ENCODE measurements at places on chromosomes 16 and 17.
A peak's percentile ranks its signal among the peaks of the same experiment; 100 is the strongest.

GRCh38 chr17:76734080-76734840, 2.9 kb downstream of the SRSF2 start:
- no peak for DNase-seq

DNA sequence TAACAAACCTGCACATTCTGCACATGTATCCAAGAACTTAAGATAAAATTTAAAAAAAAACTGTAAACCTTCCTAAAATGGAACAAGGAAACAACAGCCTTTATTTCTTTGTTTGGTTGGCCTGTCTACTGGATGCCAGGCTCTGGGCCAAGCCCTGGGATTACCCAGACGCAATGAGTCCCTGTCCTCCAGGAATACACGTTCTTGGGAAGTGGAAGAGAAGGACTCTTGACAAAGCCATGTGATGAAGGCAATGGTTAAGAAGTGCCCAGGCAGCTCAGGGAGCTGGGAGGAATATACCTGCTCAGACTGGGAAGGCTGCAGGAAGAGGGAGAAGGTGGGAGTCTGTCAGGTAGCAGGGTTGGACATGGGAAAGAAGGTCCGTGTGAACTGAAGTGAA, 115.4 kb downstream of the AXIN2 start:
- DNase-seq: no peak

GRCh38 chr17:1222321-1222720, 42.5 kb upstream of the ABR start:
- DNase-seq: no peak

DNA sequence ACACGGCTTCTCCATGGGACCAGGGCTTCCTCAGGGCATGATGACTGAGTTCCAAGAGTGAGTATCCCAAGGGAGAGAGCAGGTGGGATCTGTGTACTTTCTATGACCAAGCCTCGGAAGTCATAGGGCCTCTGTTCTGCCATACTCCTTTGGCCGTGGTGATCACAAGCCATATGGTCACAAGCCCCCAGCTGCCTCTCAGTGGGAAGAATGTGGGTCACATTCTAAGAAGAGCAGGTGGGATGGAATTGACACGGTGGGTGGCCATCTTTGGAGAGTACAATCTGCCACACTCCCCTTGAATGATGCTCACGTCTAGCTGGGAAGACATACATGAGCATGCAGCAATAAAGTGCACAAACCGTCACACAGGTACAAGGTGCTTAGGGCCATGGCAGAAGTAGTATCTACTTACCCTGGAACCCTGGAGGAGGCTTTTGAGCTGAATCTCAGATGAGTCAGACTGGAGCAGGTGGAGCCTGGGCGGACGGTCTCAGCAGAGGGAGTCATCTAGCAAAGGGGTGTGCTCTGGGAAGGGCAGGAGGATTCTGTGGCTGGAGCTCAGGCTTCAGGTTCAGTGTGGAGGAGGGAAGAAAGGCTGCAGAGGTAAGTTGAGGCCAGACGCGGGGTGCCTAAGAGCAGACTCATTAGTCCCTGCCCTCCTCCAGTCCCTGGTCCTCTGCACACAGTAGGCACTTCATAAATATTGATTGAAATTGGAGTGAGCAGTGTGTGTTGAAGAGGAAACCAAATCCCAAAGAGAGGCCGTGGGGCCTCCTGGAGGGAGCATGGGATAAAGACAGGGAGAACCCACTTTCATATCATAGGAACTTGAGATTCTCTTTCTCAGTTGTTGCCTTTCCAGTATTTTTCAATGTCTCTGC, 26.6 kb downstream of the GOSR2 start:
- no peak for DNase-seq

- DNase-seq: no peak
Measured at GRCh38 chr16:88499292-88499691, 46.2 kb downstream of the ZFPM1 start.

GRCh38 chr16:58086381-58087208, 42.6 kb downstream of the CFAP20 start:
- no peak for DNase-seq

- DNase-seq: no peak
Measured at GRCh38 chr16:80018466-80018865, 417.9 kb upstream of the MAF start.

DNA sequence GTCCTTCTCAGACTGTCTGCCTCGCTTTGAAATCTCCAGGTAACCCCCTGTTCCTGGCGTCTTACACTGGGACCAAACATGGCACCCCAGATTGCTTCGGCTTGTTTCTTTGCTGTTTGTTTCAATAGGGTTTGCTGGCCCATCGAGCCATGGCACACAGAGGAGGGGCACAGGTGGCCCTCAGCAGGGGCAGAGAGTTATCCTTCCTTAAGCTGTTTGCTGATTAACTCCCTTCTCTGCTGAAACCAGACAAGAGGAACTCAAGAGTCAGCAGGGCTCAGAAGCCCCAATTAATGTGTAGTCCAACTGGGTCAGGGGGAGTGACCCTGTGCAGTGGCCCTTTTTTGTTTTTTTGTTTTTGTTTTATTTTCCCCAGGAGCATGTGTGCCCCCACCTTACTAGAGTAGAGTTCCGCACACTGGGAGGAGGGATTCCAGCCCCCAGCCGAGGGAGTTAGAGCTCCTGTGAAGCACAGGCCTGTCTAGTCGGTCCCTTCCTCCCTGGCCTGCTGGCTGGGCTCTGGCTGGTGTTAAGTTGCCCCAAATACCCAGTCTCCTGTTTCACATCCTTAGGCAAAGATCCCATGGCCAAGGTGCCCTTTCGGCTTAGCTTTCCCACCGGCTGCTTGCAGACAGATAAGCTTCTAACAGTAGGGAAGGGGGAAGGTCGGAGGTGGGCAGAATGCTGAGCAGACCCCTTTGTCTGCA, 39.3 kb downstream of the YPEL2 start:
- no peak for DNase-seq

DNA sequence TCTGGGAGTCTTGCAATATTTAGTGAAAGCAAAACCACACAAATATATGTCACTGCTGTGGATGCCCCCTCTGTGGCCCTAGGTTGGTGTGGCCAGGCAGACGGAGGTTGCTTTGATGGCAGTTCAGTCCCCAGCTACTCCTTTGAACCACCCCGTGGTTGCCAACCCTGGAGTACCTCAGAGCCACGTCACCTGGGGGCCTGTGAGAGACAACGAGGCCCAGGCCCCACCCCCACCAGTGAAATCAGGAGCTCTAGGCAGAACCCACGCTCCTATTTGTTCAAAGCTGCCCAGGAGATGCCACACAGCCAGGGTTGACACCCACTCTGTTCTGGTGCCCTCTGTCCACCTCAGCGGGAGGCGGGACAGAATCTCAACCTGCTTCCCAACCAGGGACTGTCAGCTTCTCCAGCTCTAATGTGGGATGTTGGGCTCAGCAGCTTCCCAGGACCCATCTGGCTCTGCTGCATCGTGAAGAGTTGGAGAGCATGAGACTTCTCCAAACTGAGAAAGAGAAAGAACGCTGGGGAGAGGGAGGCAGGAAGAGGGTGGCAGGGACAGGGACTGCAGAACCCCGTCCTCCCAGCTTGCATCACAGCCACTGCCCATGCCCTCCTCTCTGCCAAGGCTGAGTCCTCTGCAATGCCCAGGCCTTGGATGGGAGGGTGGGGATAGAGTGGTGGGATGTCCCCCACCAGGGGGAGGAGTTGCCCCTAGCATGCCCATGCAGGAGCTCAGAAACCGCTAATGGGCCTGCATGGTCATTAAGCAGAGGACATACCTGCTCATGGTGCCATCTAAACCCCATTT, 81.8 kb downstream of the C16orf78 start:
- DNase-seq: peak; percentile 18

DNA sequence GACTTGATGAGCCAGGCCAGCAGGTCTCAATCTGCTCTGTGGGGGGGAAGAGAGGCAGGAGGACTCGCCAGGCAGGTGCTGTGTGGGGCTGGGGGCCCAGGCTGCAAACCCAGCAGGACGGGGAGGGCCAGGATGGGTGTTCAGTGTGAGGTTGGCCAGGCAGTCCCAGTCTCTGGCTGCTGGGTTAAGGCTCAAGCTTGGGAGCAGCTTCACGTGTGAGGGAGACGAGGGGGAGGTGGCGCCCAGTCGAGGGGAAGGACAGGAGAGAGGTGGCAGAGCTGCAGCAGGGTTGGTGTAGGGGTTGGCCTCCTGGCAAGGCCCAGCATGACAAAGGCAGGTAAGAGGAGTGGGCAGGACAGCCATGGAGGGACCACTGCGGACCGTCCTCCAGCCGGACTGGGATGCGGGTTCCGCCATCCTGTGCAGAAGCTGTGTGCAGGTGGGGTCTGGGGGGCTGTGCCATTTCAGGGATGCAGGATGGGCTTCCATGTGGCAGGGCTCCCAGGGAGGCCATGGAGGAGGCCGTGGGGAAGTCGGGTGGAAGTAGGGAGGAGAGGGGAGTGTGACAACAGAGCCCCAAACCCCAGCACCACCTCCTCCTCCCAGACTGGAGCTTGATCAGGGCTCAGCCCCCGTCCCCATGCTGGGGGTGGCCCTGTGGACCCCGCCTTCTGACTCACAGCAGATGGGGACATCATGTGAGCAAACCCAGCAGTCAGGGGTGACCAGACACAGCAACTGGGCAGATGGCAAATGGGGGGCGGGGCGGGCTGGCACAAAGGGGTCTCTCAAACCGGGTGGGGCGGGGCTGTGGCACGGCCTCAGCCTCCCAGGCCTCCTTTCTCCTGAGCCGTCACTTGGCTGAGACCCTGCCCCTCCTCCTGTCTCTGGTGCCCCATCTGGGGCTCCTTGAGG, 2.8 kb downstream of the ADGRG1 start:
- no peak for DNase-seq

DNA sequence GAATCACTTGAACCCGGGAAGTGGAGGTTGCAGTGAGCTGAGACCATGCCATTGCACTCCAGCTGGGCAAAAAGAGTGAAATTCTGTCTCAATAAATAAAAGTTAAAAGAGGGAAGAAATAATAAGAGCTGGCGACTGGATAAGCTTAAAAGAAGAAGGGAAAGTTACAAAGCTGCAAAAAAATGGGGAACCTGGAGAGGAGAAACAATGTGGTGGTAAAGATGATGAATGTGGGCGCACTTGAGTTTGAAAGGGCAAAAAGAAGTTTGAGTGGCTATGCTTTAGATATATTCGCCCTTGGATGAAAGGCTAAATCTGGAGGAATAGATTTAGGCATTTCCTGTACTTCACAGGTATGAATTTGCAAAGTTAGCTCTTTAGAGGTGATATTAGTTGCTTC, 53.0 kb upstream of the YPEL2 start:
- no peak for DNase-seq

DNA sequence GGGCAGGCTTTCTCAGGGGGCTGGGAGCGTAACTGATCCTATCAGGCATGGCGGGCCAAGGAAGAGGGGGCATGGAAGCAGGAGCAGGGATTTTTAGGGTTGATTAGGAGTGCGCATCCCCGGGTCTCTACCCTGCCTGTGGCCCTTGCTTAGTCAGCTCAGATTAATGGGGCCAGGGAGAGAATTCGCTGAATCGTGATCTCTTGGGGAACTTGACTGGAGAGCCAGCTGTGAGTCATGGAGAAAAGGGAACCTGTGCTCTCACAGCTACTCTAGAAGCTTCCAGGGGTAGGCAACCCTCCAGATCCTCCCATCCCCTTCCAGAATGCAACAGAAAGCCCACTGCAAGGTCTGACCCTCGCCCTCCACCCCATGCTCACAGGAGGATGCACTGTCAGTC, 3.6 kb downstream of the FOXN1 start:
- DNase-seq: no peak

GRCh38 chr16:21720533-21720932, 56.8 kb downstream of the OTOA start:
- DNase-seq: no peak

- no peak for DNase-seq
Measured at GRCh38 chr16:920717-921116, 50.1 kb downstream of the LMF1 start.

GRCh38 chr17:16255481-16255921, 38.5 kb downstream of the PIGL start:
- DNase-seq: no peak

DNA sequence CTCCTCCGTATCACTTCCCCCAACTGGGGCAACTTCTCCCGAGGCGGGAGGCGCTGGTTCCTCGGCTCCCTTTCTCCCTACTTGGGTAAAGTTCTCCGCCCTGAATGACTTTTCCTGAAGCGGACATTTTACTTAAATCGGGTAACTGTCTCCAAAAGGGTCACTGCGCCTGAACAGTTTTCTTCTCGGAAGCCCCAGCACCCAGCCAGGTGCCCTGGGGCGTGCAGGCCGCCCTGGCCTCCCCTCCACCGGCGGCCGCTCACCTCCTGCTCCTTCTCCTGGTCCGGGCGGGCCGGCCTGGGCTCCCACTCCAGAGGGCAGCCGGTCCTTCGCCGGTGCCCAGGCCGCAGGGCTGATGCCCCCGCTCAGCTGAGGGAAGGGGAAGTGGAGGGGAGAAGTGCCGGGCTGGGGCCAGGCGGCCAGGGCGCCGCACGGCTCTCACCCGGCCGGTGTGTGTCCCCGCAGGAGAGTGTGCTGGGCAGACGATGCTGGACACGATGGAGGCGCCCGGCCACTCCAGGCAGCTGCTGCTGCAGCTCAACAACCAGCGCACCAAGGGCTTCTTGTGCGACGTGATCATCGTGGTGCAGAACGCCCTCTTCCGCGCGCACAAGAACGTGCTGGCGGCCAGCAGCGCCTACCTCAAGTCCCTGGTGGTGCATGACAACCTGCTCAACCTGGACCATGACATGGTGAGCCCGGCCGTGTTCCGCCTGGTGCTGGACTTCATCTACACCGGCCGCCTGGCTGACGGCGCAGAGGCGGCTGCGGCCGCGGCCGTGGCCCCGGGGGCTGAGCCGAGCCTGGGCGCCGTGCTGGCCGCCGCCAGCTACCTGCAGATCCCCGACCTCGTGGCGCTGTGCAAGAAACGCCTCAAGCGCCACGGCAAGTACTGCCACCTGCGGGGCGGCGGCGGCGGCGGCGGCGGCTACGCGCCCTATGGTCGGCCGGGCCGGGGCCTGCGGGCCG, 1.6 kb downstream of the HIC1 start:
- DNase-seq: no peak

- DNase-seq: no peak
Measured at GRCh38 chr16:83336603-83337002, 471.2 kb upstream of the HSBP1 start.

GRCh38 chr17:67245694-67246402, 852 bp upstream of the HELZ start:
- DNase-seq: no peak

GRCh38 chr16:559411-560203, 587 bp upstream of the PRR35 start:
- no peak for DNase-seq

DNA sequence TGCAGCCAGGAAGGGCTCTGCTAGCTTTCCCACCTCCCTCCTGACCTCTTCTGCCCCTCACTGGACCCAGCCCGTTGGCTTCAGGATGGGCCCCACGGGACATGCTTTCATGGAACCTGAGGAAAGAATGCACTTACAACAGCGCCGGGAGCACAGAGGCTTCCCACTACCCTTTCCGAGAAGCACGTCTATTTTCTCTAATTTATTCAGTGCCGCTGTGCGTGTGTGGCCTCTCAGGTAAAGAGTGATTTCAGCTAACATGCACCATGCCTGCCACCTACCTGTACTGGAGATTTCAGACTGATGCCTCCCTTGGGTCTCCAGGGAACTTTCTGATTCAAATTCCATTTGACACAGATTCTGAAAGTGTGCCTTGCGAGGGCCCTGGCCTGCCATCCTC, 140.1 kb downstream of the CYLD start:
- DNase-seq: no peak
